Left forelimb (tissue), 1 donor: ENCODE measurements at places on chromosomes 7 and 10.

DNA sequence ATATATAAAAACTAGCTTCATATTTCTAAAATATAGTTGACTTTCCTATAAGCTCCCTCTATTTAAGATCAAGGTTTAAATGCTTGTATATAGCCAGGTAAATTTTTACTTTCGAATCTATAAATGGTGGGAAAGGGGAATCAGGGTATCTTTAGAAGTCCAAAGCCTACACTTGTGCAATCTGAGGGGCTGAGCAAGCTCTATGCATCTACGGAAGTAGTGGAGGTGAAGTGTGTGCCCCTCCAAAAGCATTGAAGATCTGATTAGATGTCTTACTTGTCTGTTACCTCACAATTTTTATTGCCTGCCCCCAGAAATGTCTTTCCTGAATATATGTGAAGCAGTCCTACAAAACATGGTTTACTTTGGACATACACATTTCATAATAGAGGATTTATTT, 1.6 kb downstream of the AKAP9 start:
- no peak for DNase-seq

GRCh38 chr10:88990384-88991160, at the start of gene FAS:
Gene FAS, plus strand, starts transcription at chr10:88990798. Its CDS starts 79 bp downstream, at chr10:88990877.
- DNase-seq = peak; percentile 77

- no peak for DNase-seq
Observed at GRCh38 chr10:60576130-60577069, 186.7 kb upstream of the ANK3 start.

DNA sequence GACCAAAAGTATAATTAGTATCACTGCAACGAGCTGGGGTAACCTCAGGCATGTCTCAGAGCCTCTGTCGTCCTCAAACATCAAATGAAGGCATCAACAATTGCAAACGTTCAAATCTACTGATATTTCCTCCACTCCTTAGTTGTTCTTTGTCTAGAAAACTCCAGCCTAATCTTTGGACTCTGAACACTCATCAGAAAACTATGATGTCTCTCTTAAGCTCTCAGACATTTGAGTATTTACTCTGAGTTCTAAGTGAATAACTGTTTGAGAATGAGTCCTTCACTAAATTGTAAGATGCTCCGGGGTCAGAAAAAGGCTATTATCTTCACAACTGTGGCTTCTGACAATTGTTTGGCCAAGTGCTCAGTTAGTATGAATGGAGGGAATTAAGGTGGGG, 536.4 kb downstream of the NRG3 start:
- no peak for DNase-seq

DNA sequence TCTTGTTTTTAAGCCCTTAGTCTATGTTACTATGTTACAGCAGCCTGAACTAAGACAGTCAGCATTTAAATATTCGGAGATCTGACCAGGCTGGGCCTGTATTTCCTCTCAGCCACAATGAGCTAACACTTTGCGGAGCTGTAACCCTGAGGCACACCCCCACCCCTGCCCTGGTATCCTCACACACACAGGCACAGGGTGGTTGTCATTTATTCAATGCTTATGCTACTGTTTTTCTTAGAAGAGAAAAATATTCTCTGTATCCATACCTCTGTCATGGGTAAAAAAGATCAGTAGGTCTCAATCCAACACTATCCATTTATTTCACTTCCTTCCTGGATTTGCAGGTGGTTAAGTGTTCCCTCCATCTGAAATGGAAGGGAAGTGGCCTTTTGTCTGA, 80.3 kb upstream of the TRIL start:
- DNase-seq = no peak

- DNase-seq = no peak
Observed at GRCh38 chr10:69939061-69939460, 113.6 kb upstream of the MACROH2A2 start.

DNA sequence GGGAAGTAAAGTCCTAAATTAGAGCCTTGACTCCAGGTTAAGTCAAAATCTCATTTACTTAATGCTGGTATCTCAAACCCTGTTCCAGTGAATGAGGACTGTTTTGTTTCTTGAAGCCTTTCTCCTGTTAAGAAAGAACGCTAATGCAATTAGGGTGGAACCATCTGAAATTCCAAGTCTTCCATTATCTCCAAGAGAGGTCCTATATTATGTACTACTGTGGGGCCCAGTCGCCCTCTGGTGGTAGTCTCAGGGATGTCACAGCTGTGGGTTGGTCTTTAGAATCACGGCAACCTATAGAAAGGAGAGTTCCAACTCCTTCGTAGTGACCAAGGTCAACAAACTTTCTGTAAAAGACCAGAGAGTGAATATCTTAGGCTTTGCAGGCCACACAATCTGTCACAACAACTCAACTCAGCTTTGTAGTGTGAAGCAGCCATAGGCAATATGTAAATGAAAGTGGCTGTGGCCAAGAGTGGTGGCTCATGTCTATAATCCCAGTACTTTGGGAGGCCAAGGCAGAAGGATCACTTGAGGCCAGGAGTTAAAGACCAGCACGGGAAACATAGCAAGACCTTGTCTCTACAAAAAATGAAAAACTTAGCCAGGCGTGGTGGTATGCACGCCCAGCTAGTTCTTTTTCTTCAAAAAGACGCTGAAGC, 9.3 kb downstream of the RPP38 start:
- DNase-seq = peak; percentile 72
